Daoy (cell line): ENCODE measurements at places on chromosomes 7 and 10.

- DNase-seq: no peak
Measured at GRCh38 chr10:4677296-4678021, 148.5 kb upstream of the AKR1E2 start.

DNA sequence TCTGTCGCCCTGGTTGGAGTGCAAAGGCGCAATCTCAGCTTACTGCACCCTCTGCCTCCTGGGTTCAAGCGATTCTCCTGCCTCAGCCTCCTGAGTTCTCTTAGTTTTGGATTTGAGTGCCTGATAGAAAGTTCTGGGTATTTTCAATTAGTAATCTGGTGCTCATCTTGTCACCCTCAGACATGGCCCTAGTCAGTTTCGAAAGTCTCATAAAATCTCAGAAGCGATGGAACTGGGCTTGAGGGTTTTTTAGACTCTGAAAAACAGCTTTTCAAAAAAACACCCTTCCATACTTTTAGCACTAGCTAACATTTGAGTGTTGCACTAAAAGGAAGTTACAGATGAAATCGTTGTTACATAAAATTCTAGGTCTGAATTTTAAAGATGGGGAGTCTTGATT lies 9.4 kb upstream of the PIP4K2A start:
- DNase-seq: no peak

DNA sequence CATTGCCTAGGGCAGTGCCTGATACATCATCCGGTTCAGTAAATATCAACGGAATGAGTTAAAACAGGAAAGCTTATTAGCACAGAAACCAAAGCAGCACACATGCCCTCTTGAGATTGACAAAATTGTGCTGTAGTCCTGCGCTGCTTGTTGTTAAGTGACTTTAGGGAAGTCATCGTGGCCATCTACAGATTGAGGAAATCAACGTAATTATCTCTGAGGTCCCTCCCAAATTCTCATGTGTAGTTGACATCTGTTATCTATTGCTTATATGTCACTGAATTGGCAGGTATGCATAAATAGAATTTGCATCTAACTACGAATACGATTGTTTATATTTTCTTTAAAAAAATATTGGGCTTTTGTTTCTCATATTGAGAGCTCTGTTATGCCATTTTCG lies 3.5 kb upstream of the GNB2 start:
- no peak for DNase-seq

DNA sequence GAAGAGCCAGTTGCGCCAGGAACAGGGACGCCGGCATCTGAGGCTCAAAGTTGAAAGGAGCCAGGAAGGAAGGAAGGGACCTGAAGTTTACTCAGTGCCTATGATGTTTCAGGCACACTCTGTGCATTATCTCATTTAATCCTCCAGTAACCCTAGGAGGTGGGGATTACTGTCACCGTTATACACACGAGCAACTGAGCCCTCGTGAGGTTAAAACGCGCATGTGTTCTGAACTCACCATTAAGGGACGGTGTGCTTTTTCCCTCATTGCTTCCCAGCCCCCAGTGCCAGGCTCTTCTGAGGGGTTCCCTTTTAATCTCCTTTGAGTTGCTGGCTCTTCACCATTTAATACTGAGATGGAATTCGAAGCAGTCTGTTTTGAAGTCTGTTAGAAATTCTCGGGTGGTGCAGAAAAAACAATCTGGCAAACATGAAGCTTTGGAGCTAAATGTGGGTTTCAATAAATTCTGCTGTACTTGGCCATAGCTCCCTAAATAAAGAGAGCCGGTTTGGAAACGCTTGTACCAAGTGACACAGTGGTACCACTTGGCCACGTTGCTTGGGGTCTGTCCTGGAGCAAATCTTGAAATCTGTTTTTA lies 102.2 kb downstream of the TAX1BP1 start:
- DNase-seq: no peak

GRCh38 chr7:87878208-87878735 lies 2.0 kb downstream of the DBF4 start:
- no peak for DNase-seq

GRCh38 chr10:52879091-52879807 lies 106.7 kb upstream of the MBL2 start:
- DNase-seq: no peak

GRCh38 chr10:75593692-75594556 lies 162.5 kb downstream of the LRMDA start:
- DNase-seq: peak; percentile 20

DNA sequence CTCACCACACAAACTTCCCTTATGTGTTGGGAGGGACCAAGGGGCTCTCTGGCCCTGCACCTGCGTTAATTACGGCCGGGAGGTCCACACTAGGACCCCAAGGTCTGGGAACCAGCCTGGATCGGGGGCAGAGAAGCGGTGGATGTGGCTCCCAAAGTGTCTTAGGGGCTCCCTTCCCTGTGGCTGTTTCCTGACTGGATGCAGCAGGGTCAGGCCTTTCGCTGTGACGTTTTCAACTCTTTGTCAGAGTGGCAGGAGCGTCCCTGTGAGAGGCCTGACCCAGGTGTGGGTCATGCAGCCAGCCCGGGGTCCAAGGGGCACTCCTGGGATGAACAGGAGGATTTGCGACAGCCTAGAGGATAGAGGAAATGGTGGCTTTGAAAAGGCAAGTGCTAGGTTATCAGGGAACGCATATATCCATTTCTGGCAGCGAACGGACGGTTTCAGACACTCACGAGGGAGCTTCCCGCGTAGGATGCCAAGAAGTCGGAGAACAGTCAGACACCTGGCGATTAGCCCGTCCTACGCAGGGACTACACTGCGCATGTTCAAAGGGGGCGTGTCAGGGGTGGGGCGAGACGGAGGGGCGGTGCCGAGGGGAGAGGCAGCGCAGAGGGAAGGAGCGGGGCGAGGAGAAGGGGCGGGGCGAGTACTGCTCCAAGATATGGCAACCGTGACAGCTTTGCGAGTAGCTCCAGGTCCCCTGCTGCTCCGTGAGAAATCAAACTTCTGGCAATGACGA lies 46.2 kb upstream of the ZNF716 start:
- DNase-seq: peak; percentile 72

- no peak for DNase-seq
Measured at GRCh38 chr7:93646538-93646937, 72.0 kb upstream of the CALCR start.
